C1 segment of cervical spinal cord (tissue), 14 donors: ENCODE measurements at places on chromosomes 12 and 14.

- DNase-seq, result no peak
Observed at GRCh38 chr12:42356344-42356743, 30.4 kb downstream of the PPHLN1 start.

- no peak for DNase-seq
Observed at GRCh38 chr14:72666610-72667009, 227.3 kb downstream of the DPF3 start.

DNA sequence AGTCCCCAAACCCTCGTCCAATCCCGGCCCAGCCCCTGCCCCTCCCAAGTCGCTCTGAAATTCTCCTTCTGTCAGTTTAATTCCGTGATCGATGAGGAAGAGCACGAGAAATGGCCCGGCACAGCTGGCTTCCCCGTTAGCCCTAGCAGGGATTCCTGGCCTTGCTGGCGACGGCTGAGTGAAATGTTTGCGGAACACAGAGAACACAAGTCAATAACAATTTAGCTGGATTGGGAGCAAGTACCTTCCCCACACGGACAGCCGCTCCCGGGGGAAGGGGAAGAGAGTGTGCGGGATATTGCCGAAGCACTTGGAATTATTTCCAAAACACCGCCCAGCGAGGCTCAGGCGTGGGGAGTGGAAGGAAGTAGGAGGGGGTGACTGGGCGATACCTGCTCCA lies 134.6 kb downstream of the RBM19 start:
- DNase-seq, result no peak

- no peak for DNase-seq
Observed at GRCh38 chr12:64389154-64389553, 1.4 kb downstream of the C12orf56 start.

GRCh38 chr12:127509066-127509778 lies 757.7 kb upstream of the TMEM132C start:
- no peak for DNase-seq

DNA sequence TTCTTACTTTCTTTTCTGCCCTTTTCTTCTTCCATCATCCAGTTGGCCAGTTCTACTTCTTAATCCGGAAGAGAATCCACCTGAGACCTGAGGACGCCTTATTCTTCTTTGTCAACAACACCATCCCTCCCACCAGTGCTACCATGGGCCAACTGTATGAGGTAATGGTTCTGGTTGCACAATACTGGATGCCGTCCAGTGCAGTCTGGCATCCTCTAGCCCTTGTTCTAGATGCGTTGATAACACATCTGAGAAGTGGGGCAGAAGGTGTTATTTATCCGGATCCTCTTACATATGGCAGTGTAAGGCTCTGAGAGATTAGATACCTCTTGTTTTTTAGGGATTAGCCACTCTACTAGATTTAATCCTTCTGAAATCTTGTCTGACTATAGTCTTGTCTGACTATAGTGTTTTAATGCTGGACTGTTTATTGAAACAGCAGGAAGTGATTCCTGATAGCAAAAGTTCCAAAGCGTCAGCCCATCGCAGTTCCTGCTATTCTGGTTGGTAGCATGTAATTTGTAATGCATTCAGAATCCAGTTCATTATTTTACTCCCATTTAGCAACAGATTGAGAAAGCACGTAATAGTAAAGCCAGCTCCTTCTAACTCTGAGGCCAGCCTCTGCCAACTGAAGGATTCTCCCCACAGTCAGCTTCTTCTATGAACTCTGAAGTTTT lies 7.9 kb downstream of the GABARAPL1 start:
- no peak for DNase-seq

DNA sequence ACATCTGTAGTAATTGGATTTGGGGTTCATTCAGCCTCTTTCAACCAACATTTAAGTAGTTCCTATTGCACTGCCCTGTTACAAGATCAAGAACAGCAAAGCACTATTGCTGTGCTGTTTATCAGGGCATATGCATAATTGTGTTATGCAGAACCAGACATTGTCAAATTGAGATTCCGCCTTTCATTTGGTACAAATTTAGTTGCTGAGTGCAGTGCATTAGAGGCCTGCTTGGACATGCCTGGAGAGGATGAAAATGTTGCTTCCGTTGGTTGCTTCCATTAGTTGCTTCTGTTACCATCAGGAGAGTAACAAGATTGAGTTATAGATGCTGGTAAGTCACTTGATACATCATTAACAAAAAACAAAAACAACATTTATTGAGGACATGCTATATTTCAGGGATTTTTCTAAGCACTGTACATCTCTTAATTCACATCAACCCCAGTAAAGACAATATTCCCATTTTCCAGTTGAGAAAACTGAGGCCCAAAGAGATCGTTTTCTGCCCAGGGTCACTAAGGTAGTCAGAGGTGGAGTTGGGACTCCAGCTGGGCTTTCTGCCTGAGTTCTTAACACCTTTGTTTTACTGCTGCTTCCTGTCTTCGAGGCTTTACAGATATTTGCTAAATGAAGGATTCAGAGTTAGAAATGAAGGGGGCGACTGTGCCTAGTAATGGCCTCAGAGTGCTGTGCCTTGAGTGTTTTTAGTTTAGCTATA lies 79.3 kb downstream of the PPP2R5C start:
- no peak for DNase-seq

DNA sequence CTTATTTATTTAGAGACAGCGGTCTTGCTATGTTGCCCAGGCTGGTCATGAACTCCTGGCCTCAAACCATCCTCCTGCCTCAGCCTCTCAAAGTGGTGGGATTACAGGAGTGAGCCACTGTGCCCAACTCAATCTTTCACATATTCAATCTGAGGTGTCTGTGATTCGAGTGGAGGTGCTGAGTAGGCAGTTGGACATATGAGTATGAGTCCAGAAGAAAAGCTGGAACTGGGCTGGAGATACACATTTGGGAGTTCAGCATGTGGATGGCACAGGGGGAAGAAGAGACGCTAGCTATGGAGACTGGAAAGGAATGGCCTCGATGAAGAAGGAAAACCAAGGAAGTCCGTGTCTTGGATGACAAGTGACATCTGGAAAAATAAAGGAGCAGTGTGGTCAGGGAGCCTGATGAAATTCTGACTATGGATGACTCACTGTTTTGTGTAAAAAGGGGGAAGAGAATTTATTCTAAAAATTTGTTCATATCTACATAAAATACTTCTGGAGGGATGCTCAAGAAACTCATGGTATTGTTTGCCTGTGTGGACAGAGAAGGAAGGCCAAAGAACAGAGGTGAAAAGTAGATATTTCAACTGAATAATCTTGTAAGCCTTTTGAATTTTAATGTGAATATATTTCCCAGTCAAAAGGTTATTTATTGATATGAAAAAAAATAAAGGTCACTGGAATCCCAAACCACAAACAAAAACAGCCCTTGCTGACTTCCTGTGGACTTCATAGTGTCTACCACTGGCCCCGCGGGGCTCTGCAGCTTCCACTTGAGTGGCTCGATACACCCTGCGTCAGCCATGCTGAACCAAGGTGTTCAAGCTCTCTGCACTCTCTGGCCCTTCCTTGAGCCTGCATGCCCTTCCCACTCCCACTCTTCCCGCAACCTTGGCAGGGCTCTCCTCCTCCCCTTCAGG lies 8.9 kb upstream of the LTA4H start:
- no peak for DNase-seq

- no peak for DNase-seq
Observed at GRCh38 chr12:81078469-81079196, 754 bp downstream of the ACSS3 start.

DNA sequence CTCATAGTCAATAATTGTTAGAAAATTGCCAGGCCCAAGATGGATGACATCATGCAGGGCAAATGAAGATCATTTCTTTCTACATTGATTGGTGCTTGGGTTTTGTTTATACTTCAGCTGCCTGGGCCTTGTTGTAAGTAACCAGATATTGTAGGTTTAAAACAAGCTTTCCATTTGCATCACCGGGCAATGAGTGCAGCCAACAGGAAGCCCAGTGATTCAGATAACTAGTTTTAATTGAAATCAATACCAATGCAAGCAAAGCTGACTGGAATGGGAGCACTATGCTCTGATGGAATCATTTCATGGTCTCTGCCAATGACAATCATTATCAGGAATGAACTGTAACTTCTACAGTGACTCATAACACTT lies 279.3 kb downstream of the DUSP6 start:
- DNase-seq, result no peak

GRCh38 chr12:41531147-41531829 lies 343.2 kb downstream of the PDZRN4 start:
- DNase-seq, result no peak

GRCh38 chr12:89752341-89752740 lies 43.7 kb upstream of the ATP2B1 start:
- no peak for DNase-seq

DNA sequence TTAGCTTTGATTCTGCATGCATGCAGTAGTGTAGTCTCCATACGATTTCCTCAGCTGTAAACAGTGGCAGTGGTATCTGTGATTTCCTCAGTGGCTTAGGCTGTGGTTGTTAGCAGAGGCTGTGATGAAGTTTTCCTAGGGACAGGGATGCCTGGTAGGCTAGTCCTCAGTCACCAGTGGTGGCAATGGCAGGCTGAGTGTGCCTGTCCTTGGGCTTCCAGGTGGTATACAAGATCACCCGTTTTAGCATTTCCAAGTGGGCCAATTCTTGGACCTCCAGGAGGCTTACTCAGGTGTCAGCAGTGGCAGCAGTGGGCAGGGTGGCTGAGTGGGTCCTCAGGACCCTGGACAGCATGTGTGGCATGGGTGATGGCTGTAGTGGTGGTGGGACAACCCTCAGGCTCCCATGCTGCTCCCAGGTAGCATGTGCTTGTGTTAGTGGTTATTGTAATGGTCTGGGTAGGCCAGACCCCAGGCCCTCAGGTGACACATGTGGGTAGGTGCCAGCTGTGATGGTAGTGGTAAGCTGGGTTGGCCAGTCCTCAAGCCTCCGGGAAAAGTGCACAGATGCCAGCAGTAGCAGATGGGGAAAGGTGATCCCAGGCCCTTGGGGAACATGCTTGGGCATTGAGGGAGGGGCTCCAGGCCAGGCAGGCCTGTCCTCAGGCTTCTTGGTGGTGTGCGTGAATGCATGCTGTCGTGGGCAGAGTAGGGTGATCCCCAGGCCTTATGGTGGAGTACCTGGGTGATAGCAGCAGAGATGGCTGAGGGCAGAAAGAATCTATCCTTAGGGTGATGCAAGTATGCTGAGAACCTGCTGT lies 146.5 kb downstream of the PAPOLA start:
- no peak for DNase-seq

DNA sequence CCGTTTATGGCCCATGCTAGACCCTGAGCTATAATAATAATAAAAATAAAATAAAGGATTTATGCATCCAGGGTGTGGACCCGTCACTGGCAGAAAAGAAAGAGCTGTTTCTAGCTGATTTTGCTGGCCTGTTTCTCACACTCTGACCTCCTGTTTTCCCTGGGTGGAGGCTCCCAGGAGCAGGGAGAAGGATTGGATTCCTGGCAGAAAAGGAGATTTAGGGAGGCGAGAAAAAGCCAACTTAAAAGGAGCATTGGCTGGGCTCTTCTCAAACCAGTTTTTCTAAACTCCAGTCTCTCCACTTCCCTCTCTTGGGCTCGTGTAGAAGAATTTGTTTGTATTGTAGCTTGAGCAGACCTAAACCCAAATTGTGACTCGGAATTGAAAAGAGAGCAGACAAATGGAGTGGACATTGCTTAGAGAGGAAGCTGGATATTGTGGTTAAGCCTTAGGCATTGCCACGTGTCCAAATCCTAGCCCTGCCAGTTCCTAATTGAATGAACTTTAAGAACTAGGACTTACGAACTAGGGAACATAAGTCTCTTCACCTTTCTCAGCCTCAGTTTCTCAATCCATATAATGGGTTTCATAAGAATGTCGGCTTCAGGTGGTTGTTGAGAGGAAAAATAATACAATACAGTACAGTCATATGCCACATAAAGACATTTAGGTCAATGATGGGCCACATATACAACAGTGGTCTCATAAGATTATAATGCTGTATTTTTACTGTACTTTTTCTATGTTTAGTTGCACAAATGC lies 14.4 kb upstream of the TBX5 start:
- no peak for DNase-seq

DNA sequence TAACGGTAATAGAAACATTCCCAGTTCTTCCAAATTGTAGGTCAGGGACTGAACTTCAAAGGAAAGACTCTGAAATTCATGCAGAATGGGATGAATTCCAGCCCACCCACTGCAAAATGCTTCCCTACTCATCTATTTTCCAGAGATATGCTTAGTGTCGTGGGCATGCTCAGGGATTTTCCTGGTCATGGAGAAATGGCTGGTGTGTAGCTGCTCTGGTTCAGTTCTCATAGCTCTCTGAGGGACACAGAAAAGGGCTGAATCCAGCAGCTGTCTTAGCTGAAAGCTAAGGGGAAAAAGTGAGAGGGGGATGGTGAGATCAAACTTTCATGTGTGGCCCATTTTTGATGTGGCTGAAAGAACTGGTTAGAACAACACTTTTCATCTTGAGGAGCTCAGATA lies 72.9 kb upstream of the KRAS start:
- no peak for DNase-seq

DNA sequence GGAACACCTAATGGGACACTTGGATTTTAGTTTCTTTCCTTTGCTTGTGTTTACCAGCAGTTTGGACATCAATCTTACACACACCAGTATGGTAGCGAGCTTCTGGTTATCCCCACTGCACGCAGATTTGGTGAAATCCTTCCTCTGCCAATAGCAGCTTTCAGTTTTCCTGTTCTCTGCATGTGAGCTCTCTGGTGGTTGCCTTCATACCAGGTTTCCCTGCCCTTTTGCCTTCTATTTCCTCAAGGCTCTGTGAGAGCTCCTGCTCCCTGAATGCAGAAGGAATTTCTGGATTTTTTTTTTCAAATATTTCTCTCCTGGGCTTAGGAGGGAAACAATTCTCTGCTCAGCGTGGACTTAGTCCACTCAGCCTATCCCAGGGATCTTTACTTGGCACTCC lies 93.0 kb upstream of the CCDC91 start:
- DNase-seq, result no peak

DNA sequence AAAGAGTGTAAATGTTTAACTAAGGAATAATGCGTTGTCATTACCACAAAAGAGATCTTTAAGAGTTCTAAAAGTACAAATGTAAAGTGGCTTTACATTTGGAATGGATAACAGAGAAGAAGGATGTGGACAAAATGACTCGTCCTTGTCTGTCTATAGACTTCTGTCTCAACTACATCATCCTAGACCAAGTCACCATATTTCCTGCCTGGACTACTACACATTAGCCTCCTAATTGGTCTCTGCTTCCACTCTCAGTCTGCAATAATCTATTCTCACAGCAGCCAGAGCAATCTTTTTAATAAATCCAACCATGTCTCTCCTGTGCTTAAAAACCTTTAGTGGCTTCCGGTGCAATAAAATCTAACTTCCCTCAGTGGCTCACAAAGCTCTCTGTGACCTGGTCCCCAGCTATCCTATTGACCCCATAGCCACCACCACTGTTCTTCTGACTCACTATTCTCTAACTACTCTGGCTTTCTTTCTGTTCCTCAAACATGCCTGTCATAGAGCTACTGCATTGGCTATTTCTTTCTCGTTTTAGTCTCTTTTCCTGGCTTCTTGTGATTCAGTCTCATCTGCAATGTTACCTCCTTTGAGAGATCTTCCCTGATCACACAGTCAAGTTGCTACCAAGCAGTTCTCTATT lies 91.1 kb downstream of the MYF5 start:
- DNase-seq, result no peak

GRCh38 chr12:50747817-50748216 lies 16.1 kb upstream of the ATF1 start:
- no peak for DNase-seq
